ENCODE measurements at places on chromosomes 3 and 15.

- no peak for DNase-seq
Measured at GRCh38 chr15:35479423-35479822, 66.5 kb downstream of the DPH6 start.

DNA sequence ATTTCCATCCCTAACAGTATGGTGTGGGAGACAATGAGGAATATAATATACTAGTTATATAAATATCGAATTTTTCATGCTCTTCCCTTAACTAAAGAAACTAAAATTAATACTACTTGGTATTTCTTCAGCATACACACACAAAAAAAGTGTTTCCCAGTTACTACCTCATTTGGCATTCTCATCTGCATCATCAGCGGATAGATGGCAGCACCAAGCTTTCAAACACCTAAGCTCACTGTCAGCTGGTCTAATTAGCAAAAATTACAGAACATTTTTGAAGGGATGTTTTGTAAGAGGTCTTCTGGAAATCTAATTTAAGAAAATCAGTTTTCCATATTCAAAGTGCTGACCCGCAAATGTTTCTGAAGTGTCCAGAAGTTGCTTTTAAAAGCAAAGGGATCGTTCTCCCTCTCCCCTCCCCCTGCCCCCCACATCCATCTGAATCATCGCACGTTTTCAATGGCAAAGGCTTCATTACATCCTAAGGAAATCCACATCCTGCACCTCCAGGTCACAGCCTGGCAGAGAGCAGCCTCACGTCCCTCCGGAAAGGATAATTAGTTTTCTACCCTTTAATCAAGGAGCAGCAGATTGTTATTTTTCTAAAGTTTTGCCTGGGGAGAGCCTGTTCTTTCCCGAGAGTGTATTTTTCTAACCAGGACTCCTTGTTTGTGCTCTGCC is 86.1 kb upstream of the SPATA12 start:
- no peak for DNase-seq

DNA sequence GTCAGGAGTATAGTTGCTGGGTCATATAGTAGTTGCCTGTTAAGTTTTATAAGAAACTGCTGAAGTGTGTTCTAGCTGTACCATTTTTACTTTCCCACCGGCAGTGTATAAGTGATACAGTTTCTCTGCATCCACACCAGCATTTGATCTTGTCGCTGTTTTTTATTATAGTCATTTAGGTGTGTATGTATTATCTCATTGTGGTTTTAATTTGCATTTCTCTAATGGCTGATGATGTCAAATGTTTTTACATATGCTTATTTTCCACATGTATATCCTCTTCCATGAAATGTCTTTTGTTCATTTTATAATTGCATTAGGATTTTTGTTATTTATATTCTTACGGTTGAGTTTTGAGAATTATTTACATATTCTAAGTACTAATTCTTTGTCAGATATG is 254.3 kb downstream of the CLSTN2 start:
- DNase-seq = no peak

- DNase-seq = no peak
Measured at GRCh38 chr3:103308921-103309320, 874.1 kb downstream of the ZPLD1 start.

DNA sequence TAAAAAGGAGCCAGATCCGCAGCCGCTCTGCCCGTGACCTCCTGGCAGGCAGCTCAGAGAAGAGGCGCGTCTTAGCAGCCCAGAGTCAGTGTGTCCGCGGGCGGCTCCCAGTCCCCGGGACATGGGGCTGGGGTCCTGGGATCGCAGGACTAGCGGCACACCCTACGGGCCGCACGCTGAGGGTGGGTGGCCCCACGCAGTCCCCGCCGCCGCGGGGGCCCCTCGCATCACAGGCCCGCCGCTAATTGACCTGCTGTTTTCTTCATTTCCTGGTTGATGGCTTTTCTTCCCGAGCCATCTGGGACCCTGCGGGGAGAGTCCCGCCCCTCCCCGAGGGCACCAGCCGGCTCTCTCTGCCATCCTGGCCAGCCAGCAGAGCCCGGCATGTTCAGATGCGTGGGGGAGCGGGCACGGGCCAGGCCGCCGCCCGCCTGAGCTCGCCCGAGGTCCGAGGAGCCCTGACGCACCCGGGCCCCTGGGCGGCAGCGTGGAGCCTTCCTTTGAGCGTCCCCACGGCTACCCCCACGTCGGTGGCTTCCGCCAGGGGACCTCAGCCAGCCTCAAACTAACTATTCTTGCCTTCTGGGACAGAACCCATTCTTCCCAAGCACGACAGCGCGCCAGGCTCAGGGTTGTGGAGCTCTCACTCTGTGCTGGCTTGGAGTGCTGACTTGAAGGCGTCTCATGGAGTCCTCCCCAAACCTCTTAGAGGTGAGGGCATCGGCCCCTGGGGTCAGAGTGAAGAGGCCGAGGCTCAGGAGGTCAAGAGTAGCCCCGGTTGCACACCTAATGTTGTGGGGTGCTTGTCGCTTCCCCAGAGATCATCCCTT is 34.6 kb upstream of the CACNA2D3 start:
- no peak for DNase-seq

DNA sequence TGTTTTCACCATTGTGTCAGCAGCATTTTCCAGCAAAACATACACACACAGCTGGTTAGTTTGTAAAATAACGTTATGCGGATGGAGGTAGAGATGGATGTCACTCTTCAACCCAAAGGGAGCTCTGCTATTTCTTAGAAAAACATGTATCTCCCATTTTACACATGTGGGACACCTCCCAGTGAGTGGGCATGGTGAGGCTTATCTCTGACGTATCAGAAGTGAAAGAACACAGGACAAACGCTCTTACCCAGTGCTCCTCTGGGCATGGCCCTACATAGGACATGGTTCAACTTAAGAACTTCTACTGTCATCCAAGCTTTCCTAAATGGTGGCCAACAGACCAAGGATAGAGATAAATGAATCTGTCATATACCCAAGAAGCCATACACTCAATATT is 2.1 kb downstream of the FAM240A start:
- no peak for DNase-seq

DNA sequence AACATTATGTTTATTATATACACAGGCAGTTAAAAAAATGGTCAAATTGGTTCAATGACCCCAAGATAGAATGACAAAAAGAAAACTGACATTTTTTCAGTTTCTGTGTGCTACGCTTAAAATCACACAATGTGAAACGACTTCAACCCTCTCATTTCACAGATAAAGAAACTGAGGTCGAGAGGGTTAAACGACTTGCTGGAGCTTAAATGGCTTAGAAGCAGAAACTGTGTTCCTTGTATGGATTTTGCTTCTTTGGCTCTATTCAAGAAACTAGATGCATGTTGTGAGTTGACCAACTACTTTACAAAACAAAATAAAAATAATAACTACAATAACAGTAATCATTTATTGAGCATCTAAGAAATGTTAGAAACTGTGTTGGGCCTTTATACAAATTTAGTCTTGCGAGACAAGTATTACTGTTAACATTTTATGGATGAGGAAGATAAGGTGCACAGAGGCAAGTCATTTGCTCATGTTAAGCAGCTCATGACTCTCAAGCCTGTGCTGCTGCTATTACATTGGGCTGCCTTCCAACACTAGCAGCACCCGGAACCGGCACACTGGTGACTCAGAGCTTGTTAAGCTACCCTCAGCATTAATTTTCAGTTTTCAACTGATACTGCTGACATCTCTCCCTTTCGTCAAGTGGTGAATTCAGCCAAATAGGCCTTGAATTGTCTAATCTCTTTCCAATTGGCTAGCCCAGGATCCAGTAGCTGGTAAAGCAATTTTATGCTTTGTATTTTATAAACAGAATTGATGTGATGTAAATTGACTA is 487.6 kb downstream of the NAALADL2 start:
- DNase-seq = no peak

DNA sequence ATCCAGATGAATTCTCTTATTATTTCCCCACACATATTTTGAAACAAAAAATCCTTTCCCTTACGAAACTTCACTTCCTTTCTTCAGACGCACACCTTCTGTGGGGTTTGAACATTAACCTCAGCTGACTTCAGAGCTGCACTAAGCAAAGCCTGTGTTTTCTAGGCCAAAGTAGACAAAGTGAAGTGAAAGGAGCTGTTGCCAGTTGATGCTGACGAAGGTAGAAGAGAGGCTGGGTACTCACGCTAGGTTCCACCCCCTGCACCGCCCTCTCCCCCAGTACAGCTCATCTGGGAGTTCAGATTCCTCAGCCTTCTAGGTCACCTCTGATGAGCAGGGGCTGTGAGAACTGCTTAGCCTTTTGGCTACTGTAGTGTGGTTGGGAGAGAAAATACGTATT is 24.1 kb downstream of the DUT start:
- DNase-seq = no peak

DNA sequence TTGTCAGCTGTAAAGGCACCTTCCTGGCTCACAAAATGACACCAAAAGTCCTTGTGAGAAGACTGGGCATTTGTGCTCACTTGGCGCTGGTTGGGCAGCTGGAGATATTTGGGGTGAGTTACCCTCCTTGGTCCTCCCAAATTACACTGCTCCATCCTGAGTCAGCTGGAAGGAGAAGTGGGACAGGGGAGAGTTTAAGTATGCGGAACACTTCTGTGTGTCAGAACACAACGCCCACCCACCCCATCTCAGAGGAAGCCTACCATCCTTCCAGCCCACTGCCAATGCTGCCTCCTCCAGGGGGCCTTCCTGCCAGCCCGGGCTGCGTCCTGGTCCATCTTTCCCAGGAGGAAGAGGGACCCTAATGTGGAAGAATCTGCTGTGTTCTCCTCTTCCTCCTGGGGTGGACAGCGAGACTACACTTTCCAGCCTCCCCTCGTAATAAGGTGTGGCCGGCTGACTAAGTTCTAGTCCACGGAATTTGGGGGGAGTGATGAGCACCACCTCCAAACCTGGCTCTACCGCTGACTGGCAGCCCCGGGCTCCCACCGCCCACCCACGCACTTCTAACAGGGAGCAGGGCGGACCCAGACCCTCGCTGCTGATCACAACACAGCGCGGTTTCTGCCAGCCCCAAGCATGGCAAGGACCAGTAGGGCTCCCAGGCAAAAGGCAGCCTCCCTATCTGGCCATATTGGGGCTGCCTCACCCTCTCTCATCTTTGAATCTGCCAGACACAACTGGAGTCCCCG is 265.0 kb downstream of the XXYLT1 start:
- no peak for DNase-seq

- DNase-seq = no peak
Measured at GRCh38 chr3:127212231-127212630, 19.3 kb downstream of the PRR23E start.

DNA sequence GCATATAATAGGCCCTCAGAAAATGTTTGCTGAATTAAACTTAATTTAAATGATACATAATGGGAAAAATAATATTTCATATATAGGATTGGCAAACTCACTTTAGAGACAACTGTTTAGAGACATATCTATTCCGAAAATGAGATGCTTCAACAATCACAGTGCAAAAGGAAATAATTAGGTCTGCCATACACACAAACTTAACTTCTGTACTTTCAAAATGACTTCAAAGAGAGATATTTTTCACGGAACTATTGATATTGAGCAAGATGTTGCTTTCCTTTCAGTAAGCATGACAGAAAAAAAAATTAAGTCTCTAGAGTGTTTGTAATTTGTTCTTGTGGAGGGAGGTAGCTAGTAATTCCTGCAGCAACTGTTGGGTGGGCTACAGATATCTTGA is 769.5 kb downstream of the TUSC7 start:
- DNase-seq = no peak

DNA sequence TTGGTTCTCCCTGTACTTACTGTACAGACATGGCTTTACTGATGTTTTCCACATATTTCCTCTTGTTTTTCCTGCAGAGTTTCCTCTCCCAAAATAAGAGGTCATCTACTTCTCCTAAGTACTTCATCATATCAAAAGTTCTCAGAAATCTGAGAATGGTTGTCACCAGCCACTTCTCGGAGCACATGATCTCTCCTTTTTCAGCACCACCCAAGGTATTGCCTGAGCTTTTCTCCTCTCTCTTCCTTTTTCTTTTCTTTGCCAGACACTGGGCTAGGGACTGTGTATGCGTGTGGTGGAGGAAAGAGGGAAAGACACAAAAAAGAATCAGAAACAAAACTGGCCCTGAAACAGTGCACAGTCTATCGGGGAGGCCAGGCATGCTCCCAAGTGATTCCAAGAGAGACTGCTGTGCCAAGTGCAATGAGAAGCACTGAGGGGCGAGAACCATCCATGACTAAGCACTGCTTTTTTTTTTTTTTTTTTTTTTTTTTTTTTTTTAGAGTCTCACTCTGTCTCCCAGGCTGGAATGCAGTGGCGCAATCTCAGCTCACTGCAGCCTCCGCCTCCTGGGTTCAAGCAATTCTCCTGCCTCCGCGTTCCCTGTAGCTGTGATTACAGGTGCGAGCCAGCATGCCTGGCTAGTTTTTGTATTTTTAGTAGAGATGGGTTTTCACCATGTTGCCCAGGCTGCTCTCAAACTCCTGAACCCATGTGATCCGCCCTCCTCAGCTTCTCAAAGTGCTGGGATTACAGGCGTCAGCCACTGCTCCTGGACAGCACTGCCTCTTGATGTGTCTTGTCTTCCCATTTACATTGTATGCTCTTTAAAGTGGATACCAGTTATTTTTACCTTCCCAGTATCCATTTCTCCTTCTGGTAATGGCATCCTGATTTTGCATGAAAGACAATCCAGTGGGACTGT is 194.0 kb upstream of the FEZF2 start:
- no peak for DNase-seq

DNA sequence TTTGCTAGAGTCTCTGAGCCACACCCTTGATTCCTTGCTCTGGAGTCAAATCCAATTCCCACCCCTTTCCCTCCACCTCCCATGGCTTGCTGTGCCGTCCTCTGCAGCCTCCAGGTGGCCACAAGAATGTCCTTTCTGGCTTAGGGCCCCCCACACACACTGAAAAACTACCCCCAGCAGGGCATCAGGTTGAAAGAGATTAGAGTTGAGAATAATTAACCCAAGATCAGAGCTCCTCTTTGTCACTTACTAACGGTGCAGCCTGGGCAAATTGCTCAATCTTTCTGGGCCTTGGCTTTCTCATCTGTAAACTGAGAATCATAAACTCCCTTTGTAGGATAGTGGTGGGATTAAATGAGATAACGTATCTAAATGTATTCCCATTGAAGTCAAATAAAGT is 78.5 kb downstream of the MRPL46 start:
- DNase-seq = no peak

DNA sequence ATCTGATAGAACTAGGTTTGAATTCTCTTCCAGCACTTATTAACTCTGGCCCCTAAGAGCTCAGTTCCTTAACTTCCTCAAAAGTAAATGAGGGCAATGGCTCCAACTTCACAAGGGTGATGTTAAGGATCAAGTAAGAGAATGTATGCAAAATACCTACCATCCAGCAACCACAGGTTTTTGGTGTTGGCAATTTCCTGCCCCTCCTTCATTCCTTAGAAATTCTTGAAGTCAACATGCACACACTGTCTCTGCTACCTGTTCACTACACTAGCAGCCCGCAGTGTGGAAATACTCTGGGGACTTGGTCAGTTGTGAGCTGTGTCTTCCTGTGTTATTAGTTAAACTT is 5.0 kb downstream of the ZBED2 start:
- no peak for DNase-seq

All from GOT3 (cell line).